Mesenteric fat pad (tissue), 1 donor: ENCODE measurements at places on chromosomes 2 and 18. TPM values are rescaled to one million over a fixed set of nuclear protein-coding genes. Genes with fewer than 3 reads are reported as not detected.

DNA sequence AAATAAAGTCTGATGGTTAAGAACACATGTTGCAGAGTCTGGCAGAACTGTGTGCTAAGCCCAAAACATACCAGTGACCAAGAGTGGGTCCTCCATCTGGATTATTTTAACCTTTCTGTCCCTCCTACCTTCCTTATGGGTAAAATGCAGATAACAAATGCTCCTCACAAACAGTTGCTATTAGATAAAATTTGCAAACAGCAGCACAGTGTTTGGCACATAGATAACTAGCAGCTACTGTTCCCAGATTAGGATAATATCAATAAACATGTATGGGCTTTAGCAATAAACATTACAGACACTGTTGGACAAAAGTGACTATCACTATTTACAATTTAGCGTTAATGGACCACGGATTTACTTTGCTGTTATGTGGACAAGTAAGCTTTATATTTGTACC, 154.9 kb downstream of the TCF4 start:
- DNase-seq: no peak

GRCh38 chr2:206968134-206969086, 29.1 kb downstream of the CPO start:
- no peak for DNase-seq

DNA sequence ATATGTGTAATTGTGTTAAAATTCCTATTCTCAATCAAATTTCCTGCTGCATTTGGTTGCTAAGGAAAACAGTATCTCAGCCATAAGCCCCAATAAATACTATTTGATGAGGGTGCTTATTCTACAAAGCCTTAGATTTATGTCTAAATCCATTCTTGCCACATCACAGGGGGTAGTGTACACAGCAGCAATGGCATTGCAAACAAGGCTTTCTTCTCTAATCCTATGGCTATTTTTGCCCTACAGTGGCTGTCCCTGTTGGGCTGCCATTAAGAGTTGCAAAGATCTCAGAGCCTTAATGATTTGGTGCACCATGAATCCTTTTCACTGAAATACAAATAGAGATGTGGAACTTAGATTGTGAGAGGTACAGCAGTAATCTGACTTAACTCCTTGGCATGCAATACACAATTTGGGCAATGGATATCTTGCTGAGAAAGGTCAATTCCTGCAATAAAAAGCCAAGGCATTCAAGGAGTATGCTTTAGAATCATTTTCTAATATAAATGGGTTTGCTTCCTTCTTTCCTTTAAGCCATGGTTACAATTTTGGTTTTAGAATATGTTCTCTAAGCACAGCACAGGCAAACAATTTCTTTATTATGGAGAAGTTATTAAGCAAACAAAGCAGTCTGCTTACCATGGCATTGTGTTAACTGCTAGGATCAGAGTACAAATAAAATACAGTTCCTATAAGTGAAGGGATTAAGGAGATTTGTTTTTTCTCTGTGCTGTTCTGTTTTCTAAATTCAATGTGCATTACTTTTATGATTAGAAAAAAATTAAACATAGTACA, 69.8 kb upstream of the CD302 start:
- DNase-seq: no peak

DNA sequence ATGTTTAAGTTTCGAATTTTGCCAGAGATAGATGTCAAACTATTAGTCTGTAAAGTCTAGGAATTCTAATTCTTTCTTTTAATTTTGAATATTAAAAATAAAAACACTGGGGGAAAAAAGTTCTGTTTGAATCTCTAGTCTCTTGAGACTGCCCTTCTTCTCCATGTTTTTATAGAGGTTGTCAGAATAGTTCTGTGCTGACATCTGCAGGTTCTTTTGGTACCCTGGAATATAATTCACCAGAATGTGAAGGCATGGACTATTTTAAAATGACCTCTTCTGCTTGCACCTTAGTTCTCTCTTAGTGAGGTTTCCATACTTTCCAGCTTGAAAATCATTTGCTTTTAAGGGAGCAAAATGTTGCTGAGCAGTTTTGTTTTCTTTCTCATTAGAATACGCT, 121.0 kb upstream of the MSTN start:
- DNase-seq: no peak

DNA sequence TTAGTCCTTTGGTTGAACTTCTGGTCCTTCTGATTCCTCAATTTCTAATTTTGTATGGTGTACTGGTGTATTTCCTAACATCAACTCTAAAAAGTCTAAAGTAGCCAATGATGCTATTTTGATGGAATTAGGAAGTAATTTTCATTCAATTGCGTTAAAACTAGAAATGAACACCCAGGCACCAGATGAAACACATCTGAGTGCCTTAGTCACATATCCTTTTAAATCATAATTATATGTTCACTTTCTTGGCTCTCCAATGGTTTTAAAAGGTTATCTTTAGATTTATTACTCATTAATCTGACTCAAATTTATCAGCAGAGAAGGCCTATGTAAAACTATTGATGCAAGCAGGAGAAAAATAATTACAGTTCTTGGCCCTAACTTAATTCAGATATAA, 119.7 kb downstream of the GAREM1 start:
- DNase-seq: no peak

DNA sequence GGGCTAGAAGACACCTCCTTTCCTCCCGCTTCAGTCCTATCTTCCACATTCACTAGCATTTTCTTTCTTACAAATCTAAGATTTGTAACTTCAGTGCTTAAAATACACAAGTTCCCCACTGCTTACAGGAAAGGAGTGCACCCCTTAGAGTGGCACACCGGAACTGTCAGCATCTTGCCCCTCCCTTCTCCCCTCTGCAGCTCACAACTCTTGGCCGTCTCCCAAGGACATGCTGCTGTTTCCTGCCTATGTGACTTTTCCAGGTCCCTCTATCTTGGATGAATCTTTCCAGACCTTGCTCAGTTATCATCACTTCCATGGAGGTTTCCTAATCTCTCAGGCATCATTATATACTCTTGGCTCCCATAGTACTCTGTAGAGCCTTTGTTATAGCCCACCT, 334.8 kb downstream of the CELF4 start:
- no peak for DNase-seq

DNA sequence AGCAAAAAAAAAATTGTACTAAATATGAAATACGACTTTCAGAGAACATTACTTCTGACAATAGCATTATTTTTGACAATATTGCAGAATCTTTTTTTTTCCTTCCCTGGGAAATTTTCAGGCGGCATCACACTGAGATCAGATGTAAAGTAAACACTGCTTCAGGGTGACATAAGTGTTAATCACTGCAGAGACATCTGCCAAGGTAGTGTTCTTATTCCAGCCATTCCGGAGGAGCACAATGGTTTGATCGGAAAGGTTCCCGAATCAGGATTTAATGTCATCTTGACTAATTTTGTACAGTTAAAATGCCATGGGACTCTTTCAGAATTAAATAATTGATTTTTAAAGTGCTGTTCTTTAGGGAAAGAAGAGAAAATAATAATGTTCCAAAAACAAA, 56.7 kb upstream of the ZNF236 start:
- DNase-seq: no peak

GRCh38 chr2:9753276-9753600, 90.0 kb upstream of the TAF1B start:
- DNase-seq: no peak

DNA sequence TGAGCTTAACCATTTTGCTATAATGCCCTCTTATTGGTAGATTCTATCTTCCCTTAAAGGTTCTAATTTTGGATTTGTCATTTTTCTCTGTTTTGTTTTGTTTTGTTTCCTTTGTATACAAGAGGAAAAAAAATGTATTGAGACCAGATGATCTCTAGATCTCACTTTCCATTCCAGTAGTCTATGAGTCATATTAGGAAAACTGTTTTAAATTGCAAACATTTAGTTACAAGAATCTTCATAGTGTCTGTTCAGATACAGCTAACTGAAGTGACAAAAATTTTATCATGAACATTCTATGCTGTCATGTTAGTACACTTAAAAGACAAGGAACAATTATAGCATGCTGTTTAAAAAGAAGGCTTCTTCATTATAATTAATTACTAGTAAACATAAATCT, 322.8 kb downstream of the LRRTM4 start:
- DNase-seq: no peak

- DNase-seq: no peak
These were observed 60.9 kb upstream of the MMADHC start for GRCh38 chr2:149648282-149649030.

DNA sequence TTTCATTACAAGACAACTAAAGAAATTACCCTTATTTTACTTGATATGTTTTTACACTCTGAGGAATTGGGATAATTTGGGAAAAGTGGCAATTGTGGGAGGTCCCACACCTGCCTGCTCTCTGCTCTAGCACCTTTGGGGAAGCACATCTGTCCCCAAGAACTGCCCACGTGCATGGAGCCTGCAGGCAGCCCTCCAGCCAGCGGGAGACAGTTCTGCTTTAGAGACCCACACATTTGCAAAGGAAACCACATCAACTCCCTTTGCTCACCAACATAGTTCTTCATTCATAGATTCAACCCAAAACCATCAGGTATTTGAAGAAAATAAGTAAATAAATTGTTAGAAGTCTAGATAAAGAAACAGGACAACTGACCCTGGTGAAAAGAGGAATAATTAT, 239.9 kb upstream of the ID2 start:
- DNase-seq: no peak

DNA sequence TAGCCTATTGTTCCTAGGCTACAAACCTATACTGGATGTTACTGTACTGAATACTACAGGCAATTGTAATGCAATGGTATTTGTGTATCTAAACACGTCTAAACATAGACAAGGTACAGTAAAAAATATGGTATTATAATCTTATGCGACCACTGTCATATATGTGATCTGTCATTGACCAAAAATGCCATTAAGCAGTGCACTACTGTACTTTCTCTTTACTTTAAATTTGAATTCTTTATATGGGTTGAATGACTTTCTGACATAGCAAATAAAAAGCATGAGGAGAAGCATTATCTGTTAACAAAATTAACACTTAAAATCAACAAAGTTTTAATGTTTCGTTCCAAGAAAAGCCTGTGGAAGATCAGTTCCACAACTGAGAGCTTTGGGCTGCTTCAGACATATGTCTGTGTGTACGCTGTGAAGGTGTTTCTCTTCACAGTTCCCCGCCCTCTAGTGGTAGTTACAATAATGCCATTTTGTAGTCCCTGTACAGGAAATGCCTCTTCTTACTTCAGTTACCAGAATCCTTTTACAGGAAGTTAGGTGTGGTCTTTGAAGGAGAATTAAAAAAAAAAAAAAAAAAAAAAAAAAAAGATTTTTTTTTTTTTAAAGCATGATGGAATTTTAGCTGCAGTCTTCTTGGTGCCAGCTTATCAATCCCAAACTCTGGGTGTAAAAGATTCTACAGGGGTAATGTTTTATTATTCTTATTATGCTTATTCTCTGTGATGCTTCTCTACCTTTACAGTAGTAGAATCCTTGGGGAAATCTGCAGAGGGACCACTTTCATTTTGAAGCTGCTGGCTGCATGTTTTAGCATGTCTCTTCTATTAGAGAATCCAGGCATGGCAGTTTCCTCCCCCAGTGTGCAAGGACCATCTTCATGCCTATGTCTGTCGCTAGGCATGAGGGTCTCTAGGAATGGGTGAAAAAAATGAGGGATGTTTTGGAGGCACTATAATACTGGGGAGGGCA, 54.5 kb downstream of the SCN2A start:
- DNase-seq: no peak

DNA sequence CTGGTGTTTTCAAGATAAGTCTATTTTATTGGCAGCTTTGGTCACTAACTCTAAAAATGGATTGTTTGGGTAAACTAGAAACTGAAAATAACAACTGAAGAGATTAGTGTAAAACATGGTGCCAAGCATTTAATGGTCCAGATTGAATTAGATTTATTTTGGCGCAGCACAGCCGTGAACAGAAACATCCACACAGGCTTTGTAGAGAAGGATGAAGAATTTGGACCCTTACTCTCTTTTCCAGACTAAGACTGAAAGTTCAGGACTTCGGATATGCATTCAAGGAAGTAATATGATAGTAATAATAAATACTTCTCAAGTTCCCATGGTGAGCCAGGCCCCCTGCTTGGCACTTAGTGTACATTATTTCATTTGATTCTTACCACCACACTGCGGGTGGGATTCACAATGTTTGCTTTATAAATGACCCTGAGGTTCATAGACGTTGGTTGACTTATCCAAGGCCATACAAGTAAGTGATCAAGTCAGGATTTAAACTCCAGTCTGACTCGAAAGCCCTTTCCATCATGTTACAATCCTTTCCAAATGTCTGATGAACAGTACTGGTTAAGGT, 54.2 kb upstream of the ITGB6 start:
- no peak for DNase-seq

- DNase-seq: no peak
These were observed 17.1 kb downstream of the HS6ST1 start for GRCh38 chr2:128301501-128301966.

- DNase-seq: no peak
These were observed 44.5 kb downstream of the COL3A1 start for GRCh38 chr2:189018631-189019030.

CYS1 gene
- 0.80 TPM for total RNA-seq

TMEM163 gene
- total RNA-seq: 1.9 TPM

SKA1 gene
- total RNA-seq: not detected

TM4SF20 gene
- total RNA-seq: 0.32 TPM

KCNK3 gene
- 1.9 TPM for total RNA-seq

HSBP1L1 gene
- 18.8 TPM for total RNA-seq

ZAP70 gene
- 1.3 TPM for total RNA-seq

TMEM17 gene
- 1.4 TPM for total RNA-seq

LPIN2 gene
- total RNA-seq: 29.0 TPM

PJVK gene
- 2.1 TPM for total RNA-seq

GPR45 gene
- not detected for total RNA-seq
